NCI-H510A (cell line): ENCODE measurements at places on chromosomes 6 and 20.

GRCh38 chr6:27619436-27619835, 146.5 kb upstream of the ZNF184 start:
- DNase-seq = no peak

GRCh38 chr20:46205349-46205748, 87.2 kb downstream of the CD40 start:
- DNase-seq = no peak

DNA sequence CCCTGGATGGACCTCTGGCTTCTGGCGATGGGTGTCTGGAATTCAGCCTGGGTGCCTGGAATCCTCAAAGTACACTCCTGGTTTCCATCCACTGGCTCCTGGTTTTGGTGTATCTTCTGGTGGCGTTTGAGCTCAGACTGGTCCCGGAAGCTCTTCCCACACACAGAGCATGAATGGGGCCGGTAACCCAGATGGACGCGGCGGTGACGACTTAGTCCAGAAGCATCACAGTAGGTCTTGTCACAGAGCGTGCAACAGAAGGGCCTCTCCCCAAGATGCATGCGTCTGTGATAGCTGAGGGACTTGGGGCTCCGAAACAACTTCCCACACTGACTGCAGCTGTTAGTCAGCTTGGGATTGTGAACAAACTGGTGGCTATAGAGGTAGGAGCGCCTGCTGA, 7.8 kb downstream of the ZFP57 start:
- no peak for DNase-seq

GRCh38 chr6:37456816-37457560, 24.0 kb downstream of the CMTR1 start:
- DNase-seq = no peak

- DNase-seq = no peak
These were observed 18.7 kb upstream of the NRSN1 start for GRCh38 chr6:24107294-24107693.

DNA sequence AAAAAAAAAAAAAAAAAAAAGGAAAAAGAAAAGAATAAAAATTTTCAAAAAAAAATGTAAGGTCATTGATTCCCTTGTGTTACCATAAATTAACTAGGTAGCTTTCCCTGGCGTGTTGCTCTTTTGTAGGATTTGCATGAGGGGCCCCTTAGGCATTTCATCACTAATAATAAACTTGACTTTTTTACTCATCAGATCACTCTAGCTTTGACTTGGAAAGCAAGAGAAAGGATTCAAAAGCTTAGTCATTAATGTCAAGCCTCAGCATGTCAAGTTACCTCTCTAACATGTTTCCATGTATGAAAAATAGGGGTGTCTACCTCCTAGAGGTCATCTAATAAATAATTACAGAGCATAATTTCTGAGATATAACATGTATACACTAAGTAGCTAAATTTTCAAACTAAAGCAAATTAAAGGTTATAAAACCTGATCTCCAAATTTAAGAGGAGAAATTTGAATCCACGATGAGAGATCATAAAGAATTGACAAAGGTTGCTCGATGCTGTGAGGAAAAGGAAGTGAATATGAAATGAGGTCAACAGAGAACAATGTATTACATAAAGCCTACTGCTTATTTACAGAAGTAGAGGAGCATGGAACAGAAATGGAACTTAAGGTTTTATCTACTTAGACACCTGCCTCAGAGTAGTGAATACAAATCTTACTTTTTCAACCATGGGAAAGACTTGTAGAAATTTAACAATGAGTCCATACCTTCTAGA, 86.8 kb downstream of the ARHGAP18 start:
- no peak for DNase-seq

DNA sequence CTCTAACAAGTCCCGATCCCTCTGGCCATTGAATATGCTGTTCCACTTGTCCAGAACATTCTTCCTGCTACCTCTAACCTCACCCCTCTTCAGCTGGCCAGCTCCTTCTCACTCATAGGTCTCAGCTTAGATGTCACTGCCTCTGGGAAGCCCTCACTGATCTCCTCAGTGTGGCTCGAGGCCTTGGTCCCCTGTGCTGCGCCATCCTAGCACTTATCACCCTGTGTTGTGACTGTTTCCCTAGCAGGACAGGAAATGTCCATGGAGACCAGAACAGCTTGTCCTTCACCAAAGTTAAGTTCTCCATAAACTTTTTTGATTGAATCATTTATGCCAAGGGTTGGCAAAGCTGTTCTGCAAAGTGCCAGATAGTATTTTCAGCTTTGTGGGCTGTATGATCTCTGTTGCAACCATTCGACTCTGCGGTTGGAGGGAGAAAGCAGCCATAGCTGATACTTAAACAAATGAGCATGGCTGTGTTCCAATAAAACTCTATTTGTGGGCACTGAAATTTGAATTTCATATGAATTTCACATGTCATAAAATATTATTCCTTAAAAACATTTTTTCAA, 6.5 kb upstream of the BNIP5 start:
- no peak for DNase-seq

GRCh38 chr6:6582131-6582530, 6.4 kb upstream of the LY86 start:
- DNase-seq = no peak

DNA sequence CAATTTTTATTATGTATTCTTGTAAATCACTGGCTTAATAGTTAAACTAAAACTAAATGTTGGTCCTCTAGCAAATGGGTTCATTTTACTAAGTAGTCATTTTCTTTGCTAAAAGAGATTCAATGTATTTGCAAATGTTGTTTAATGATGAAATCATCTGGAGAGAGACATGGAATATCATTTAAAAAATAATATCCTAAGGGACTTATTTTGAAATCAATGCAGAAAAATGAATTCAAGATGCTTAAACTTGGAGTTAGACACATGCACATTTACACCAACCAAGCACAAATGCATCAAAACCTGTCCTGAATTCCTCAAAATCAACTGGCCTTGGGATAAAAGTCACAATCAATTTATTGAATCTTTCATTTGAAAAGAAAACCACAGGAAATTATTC, 165.0 kb upstream of the RNF217 start:
- DNase-seq = no peak

DNA sequence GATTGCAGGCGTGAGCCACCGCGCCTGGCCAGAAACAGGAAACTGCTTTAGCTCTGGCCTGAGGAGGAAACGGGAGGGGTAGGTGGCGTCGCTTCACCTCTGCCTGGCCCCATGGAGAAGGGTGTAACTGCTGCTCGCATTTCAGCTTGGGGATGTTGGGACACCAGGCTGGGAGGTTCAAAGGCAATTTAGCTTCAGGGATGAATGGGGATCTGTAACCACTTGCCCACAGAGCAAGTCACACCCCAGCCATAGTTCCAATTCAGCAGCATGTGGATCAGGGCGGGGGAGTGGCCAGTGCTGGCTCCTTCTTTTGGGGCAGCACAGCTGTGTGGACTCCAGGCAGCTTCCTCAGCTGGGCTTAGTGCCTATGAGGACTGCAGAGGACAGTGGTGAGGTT, 34.8 kb upstream of the NUP153 start:
- no peak for DNase-seq

DNA sequence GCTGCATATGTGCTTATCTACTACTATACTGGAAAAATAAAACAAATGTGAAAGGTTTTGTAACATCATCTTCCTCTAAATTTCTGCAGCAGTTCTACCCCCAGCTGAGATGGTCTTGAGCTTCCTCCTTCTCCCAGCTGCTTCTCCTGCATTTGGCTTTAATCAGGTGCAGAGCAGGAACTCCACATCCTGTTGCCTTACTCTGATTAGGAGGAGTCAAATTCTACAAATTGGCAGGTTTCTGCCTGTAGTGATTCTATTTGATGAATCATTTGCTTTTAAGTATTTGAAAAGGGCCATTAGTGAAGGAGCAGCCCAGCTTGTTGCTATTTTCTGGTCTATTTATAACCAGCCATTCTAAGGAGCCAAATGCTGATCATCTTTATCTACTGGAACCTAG, 224.5 kb downstream of the GMDS start:
- no peak for DNase-seq

DNA sequence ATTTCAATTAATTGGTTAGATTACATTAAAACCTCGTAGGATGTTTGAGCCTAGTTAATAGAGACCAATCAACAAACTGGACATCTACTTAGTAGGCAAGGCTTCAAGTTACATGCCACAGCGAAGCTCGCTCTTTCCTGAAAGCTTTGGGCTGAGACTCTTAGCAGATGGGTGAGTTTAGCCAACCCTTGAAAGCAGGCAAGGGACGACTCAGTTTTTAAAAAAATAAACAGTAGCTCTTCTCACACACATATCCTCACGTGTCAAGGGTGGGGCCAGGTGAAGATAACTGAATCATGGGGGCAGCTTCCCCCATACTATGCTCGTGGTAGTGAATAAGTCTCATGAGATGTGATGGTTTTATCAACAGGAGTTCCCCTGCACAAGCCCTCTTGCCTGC, 775 bp downstream of the MTFR2 start:
- no peak for DNase-seq
